ENCODE measurements at places on chromosomes 5 and 9. TPM values are rescaled to one million over a fixed set of nuclear protein-coding genes. Genes with fewer than 3 reads are reported as not detected.
A peak's percentile ranks its signal among the peaks of the same experiment; 100 is the strongest.

- H3K27me3 ChIP-seq: no peaks in the 10 kb centered on the region
- H3K36me3 ChIP-seq: no peaks in the 10 kb centered on the region
- peak within 1 kb of the TSS; percentile 27 for H3K4me3 ChIP-seq
- peak; percentile 20 for DNase-seq
- no peaks in the 10 kb centered on the region for H3K4me1 ChIP-seq
- no peak within 1 kb of the TSS for H3K27ac ChIP-seq
Observed at GRCh38 chr5:145936401-145937131, at the start of gene SH3RF2. Gene SH3RF2, plus strand, starts transcription at chr5:145936578. Its CDS starts 1,351 bp downstream, at chr5:145937929.

- H3K27ac ChIP-seq: no peak overlapping the region
- no peak overlapping the region for H3K4me3 ChIP-seq
- H3K27me3 ChIP-seq: no peaks in the 10 kb centered on the region
- no peaks in the 10 kb centered on the region for H3K36me3 ChIP-seq
- no peak for DNase-seq
Observed at GRCh38 chr9:98515506-98516204, 193.1 kb downstream of the GABBR2 start.

GRCh38 chr9:27427272-27427643 lies 96.8 kb upstream of the IFNK start:
- H3K27me3 ChIP-seq: no peaks in the 10 kb centered on the region
- no peak overlapping the region for H3K4me3 ChIP-seq
- no peak for DNase-seq
- peaks cover 26% of the 10 kb centered on the region for H3K4me1 ChIP-seq

GRCh38 chr5:160270704-160271103 lies 41.4 kb downstream of the FABP6 start:
- no peak for DNase-seq
- H3K4me3 ChIP-seq: no peak overlapping the region
- no peaks in the 10 kb centered on the region for H3K4me1 ChIP-seq
- H3K27me3 ChIP-seq: no peaks in the 10 kb centered on the region
- no peak overlapping the region for H3K27ac ChIP-seq

DNA sequence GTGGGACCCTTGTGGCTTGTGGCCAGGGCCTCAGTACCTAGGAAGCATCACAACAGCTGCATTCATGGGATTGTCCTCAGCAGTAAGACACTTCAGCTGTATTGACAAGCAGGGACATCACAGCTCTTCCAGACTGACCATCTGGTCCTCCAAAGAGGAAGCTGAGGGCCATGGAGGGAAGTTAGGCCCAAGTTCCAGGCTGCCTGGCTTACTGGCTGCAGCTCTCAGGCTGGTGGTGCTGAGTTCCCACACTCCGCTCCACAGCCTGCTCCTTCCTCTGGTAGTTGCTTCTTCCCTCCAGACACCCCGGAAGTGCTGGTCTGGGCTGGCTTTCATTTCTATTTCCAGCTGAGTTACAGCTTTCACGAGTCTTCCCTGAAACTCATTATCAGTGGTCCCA lies 5.7 kb upstream of the STING1 start:
- no peaks in the 10 kb centered on the region for H3K4me1 ChIP-seq
- H3K4me3 ChIP-seq: no peak overlapping the region
- no peaks in the 10 kb centered on the region for H3K27me3 ChIP-seq
- H3K36me3 ChIP-seq: no peaks in the 10 kb centered on the region
- DNase-seq: no peak

POLK gene
- total RNA-seq: 56.1 TPM

PCDHB7 gene
- 8.0 TPM for total RNA-seq

DNA sequence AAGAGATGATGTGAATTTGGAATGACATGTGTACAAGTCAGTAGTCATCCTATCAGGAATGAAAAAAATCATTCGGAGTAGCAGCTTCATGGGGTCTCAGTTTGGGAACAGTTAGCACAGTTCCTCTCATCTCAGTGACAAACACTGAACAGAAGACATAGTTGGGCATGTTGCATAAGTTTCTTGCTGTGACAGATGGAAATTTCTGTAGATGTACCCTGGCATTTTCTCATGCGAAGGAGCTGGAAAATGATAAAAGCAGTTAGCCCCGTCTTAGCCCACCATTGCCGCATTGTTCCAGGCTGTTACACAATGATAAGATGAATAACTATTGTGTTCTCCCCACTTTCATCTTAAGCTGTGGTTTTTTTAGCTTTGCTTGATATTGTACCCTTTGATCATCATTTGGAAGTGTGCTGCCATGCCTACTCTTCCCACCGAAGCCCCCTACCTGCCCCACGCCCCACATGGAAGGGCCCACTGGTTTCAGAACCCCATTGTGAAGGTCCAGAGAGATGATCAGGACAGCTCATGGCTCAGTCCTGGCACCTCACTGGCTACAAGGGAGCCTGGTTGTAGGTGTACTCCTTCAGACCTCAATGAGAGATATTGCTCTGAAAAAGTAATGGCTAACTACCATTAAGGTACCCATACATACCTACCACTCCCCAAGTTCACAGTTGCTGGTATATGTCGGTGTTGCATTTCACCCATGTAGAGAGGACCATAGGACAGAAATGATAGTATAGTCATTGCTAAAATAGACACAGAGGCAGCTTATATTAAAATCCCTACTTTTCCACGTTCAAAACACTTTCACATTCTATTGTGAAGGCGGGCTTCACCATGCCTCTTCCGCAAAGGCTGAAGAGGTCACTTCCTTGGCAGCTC lies 38.8 kb downstream of the SFXN1 start:
- H3K36me3 ChIP-seq: no peaks in the 10 kb centered on the region
- no peak overlapping the region for H3K27ac ChIP-seq
- no peak overlapping the region for H3K4me3 ChIP-seq
- DNase-seq: no peak
- H3K27me3 ChIP-seq: no peaks in the 10 kb centered on the region

TTC33 gene
- total RNA-seq: 18.8 TPM

GRCh38 chr5:110038297-110038997 lies 348.7 kb downstream of the MAN2A1 start:
- H3K4me3 ChIP-seq: no peak overlapping the region
- no peak overlapping the region for H3K27ac ChIP-seq
- no peaks in the 10 kb centered on the region for H3K4me1 ChIP-seq
- no peaks in the 10 kb centered on the region for H3K27me3 ChIP-seq

- DNase-seq: no peak
- no peaks in the 10 kb centered on the region for H3K4me1 ChIP-seq
- H3K36me3 ChIP-seq: no peaks in the 10 kb centered on the region
Observed at GRCh38 chr9:73064315-73064714, 87.3 kb upstream of the ANXA1 start.

PCDHB15 gene
- 17.8 TPM for total RNA-seq

ACOT12 gene
- not detected for total RNA-seq

FOXD4L4 gene
- total RNA-seq: not detected

WDR38 gene
- 0.79 TPM for total RNA-seq

DNA sequence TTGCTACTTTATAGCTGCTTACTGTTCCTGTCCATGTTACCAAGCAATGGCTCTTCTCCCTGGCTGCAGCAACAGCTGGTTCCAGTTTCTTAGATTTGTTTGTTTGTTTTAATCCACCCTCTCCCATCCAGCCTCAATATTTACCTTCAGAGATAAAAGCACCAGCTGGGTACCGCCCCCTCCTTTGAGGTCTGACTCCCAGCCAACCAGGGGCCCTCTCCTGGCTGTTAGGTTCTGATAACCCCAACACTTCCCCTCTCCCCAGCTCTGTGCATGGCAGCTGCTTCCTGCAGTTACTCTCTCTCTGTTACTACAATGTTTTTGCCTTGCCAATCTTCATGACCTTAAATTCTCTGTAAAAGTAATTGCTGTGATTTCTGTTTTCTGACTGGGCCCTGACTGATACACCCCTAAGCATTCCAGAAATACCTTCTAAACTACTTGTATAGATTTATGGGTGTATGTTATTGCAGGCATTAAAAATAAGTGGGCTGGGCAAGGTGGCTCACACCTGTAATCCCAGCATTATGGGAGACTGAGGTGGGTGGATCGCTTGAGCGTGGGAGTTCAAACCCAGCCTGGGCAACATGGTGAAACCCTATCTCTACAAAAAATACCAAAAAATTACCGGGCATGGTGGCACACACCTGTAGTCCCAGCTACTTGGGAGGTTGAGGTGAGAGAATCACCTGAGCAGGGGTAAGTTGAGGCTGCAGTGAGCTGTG lies 2.6 kb upstream of the GCNT1 start:
- no peaks in the 10 kb centered on the region for H3K36me3 ChIP-seq
- DNase-seq: no peak
- no peaks in the 10 kb centered on the region for H3K4me1 ChIP-seq

DNA sequence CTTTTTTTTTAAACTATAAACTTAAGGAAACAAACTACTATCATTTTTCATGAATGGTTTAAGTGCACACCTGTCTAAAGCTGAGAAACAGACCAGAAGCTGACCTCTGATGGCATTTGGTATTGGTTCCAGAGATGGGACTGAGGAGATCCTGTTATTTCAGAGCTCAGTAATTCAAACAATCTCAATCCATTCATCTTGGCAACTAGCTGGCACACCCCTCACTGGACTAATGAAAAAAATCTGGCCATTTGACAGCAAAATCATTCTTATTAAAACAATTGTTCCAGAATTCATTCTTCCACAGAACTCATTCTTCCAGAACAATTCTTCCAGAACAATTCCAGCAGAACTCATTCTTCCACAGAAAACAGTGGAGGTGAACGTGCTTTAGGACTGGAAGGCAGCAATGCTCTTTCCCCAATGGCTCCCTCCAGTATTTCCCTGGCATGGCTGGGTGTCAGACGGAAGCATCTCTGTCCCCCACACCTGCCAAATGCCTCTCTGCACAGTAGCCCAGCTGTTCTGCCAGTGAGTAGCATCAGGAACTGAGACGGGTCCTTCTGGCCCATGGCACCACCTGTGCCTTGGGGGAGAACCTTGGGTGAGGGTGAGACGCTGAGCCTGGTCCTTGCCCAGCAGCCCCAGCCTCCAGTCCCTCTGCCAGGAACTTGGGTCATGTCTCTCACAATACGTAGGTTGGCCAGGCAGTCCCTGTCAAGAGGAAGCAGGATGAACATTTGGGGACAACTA lies 87.5 kb upstream of the EQTN start:
- H3K27ac ChIP-seq: no peak overlapping the region
- no peak overlapping the region for H3K4me3 ChIP-seq
- H3K36me3 ChIP-seq: no peaks in the 10 kb centered on the region
- H3K27me3 ChIP-seq: no peaks in the 10 kb centered on the region
- peaks cover 9% of the 10 kb centered on the region for H3K4me1 ChIP-seq

DNA sequence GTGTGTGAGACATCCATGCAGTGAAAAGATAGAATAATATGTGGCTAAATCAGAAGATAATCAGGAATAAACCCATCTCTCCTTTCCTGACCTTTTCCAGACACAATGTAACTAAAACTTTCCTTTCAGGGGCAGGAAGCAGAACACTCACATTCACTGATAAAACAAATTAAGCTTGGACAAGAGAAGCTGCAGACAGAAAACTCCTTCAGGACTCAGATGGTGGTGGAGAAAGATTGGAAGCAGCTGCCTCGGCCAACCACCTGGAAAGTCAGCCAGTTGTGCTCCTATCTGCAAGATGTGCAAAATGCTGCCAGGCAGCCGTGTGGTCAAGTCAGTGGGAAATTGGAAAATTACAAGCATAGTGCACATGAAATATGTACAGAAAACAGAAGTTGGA lies 26.9 kb downstream of the RASEF start:
- no peaks in the 10 kb centered on the region for H3K27me3 ChIP-seq
- no peaks in the 10 kb centered on the region for H3K4me1 ChIP-seq
- no peak overlapping the region for H3K4me3 ChIP-seq

DNA sequence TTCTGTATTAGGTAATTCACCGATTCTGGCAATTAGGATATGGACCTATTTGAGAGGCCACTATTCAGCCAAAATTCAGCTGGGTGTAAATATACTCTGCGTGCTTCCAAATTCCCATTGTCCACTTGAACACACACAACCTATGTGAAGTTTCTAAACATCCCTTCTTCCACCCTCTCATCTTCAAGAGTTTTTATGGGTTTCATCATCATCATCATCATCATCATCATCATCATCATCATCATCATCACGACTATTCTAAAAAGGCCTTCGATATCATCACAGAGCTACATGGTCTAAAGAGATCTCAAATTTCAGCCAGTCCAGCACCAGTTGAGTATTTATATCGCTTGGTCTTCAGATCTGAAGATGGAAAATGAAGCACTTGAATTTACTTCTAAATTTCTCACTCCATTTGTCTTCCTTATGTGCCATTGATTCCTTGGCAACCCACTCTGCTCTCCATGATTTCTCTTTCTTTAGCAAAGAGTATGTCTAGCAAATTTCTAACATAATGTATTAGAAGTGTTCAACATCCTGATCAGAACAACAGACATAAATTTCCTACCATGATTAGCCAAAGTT lies 49.2 kb upstream of the HMHB1 start:
- H3K4me3 ChIP-seq: no peak overlapping the region
- no peaks in the 10 kb centered on the region for H3K4me1 ChIP-seq
- H3K27me3 ChIP-seq: no peaks in the 10 kb centered on the region
- DNase-seq: no peak
- H3K36me3 ChIP-seq: no peaks in the 10 kb centered on the region
- no peak overlapping the region for H3K27ac ChIP-seq

DNA sequence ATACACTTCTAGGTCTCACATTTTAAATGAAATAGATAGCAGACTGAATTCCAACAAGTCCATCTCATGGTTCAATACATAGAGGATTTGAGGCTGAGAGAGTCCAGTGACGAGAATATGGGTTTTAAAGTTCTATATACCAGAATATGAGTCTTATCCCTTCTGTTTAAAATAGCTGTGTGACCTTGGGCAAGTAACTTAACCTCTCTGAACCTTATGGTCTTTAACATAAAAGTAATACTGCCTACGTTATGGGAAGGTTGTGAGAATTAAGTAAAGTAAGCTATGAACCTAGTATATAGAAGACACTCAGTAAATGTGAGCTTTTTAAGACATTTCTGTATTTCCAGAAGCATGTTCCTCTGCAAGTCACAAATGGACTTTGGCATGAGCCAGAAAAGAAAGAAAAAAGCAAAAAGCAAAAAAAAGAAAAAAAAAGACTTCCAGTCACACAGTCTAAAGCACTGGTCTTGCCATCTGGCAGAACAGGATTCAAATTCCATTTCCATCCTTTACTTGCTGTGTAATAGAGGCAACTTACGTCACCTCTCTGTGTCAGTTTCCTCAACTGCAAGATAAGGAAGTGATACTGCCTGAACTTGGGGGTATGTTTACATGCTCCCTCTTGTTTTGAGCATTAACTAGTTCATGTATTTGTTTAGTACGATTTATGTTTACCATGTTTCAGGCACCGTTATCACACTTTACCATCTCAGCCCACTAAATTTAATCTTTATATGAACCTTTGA lies 248.2 kb downstream of the TRIM32 start:
- DNase-seq: no peak
- no peaks in the 10 kb centered on the region for H3K36me3 ChIP-seq

DNA sequence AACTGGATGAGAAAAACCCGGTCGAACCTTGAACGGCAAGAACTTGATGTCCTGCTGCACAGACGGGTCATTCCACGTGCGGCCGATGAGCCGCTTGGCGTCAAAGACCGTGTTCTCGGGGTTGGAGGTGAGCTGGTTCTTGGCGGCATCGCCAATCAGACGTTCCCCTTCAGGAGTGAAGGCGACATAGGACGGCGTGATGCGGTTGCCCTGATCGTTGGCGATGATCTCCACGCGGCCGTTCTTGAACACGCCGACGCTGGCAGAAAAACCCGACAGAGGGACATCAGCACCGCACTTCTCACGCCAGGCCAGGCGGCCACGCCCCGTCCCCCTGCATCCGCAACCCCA lies 519 bp downstream of the HSPA5 start:
- H3K4me1 ChIP-seq: peaks cover 6% of the 10 kb centered on the region
- H3K27ac ChIP-seq: peak overlapping the region; percentile 90
- no peaks in the 10 kb centered on the region for H3K27me3 ChIP-seq
- peak overlapping the region; percentile 84 for H3K4me3 ChIP-seq
- no peaks in the 10 kb centered on the region for H3K36me3 ChIP-seq
- no peak for DNase-seq

TAF1L gene
- not detected for total RNA-seq

FYB1 gene
- total RNA-seq: 2.9 TPM

KIF12 gene
- total RNA-seq: 5.4 TPM
